ENCODE measurements at places on chromosomes 2 and 18.

DNA sequence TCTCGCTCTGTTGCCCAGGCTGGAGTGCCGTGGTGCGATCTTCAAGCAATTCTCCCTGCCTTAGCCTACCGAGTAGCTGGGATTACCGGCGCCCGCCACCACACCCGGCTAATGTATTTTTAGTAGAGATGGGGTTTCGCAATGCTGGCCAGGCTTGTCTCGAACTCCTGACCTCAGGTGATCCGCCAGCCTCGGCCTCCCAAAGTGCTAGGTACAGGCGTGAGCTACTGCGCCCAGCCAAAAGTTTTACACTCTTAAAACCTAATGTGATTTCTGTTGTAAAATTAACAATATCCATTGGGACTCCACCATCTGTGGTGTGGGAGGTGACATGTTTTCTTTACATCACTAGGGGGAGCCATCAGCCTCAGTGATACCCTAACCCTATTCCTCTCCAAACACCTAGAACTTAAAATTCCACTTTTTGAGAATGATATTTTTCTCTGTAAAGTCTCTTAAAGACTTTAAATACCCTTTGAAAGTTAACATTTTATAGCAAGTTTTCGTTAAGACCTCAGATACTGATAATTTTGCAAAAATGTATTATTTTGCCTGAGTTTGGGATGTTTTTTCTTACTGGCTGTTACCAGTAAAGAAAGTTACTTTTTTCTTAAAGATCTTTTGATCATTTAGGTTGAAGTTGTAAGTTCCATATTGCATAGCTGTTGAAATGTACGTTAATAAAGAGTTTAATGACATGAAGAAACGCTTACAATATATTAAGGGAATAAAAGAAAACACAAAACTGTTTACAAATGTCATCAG, 11.6 kb upstream of the EIF2AK2 start:
- no peak for DNase-seq

GRCh38 chr2:2095360-2096093, 235.5 kb downstream of the MYT1L start:
- no peak for DNase-seq

DNA sequence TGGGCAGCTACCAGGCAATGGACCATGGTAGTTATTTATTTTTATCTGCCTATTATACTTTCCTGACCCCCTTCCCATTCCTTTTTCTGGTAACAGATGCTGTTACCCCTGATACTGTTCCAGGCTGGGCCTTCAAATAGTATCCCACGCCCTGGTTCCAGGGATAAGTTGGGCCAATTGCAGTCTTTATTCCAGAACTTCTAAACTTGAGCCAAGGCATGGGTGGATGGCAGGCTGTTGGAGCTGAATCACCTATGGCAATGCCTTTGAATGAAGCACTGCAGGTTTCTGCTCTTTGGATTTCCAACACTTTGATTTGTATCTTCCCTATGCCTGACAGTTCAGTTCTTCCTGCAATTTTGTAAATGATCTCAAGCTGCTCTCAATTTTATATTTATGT, 99.2 kb upstream of the LHCGR start:
- DNase-seq = no peak

GRCh38 chr18:76495435-76496193, 572 bp upstream of the ZNF516 start:
- no peak for DNase-seq

DNA sequence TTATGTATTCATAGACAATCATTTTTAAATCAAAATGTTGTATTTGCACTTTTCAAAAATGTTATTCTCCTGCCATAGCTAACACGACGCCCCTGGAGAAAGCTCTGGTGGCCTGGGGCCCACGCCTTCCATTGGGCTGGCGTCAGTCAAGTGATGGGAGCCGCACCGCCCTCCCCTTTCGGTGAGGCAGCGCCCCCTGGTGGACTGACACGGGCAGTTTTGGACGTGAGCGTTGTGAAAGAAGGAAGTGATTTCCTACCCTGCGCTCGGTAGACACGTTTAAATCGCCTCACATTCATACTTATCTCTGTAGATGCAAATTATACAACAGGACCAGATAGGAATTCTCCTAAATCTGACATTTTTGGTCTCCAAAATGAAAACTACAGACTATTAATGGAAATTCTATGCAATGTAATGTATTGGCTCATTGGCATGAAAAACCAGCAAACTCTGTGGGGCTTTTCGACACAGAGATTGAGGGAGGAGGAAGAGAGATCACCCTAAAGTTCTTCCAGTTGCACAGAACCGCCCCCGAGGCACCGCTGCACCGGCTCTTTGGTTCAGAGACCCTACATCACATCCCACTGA, 326.2 kb upstream of the SOX11 start:
- DNase-seq = no peak

Data from T-helper 2 cell (primary cell).